ENCODE measurements at places on chromosomes 16 and 17.

GRCh38 chr17:7644775-7645174 is 6.0 kb upstream of the ATP1B2 start:
- no peak for DNase-seq

GRCh38 chr17:82399601-82400101 is 18.5 kb upstream of the HEXD start:
- DNase-seq = no peak

DNA sequence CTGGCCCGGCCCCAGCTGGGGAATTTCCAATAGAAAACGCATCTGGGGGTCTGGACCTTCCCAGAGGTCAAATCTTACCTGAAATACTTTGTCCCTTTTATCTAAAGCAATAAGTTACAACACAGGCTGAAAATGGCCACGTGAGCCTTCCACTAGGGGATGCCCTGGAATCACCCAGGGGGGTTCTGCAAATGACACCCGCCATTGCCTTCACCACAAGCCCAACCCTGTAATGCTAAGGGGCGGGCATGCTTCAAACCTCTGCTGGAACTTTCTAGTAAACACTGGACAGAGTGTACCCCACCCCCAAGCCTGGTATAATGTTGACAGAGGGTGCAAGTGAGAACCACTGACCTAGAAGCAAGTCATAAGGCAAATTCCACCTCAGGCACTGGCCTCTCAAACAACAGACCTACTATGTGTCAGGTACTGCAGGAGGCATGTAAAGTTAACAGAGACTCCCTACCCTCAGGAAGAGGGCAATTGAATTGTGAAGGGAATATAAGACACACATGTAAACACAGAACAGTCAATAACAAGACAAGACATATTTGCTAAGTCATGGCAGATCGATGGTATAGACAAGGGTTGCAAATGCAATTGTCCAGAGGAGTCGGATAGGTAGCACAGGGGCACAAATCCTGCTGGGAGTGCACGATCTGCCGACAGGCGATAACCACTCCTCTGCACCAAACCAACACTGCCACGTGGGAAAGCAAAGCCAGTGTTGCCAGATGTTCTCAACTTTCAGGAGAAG is 59.0 kb downstream of the ARHGAP17 start:
- DNase-seq = no peak

DNA sequence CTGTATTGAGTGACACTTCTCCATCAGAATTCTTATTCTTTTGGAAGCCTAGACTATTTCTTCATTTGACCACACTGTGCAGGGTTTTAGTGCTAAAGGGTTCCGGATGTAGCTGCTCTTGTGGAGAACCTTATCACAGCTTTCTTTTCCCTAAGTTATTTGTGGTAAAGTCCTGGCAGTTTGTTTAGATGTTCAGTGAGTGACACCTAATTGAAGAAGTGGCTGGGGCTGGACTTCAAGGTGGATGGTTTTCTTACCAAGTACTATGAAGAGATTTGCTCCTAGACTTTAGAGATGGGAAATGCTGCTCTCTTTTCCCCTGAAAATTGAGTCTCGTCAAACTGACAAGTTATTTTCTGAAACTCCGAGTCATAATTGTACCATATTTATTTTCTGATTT is 144.0 kb upstream of the TBX2 start:
- DNase-seq = no peak

GRCh38 chr16:80704751-80705505 is 99.5 kb downstream of the CDYL2 start:
- no peak for DNase-seq

- DNase-seq = no peak
Observed at GRCh38 chr17:77396610-77397009, 255.8 kb downstream of the SEC14L1 start.

- DNase-seq = no peak
Observed at GRCh38 chr16:48394355-48394703, 9.1 kb upstream of the SIAH1 start.

DNA sequence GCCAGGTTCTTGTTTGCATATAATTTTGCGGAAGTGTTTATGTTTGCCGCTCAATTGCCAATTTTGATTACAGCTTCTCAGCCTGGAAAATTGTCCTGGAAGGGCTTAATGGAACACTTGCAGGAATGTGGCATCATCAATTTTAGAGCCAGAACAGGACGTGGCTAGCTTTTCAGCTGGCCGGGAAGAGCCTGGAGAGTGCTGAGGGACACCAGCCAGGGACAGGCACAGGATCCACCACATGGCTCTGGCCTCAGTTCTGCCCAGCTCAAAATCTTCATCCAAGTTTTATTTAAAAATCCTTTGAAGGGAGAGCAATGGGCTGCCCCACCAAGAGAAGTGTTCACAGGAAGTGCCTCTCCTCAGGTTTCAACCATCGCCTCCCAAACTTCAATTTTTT is 287.2 kb upstream of the HSBP1 start:
- no peak for DNase-seq

- DNase-seq = no peak
Observed at GRCh38 chr17:69187294-69187693, 41.3 kb downstream of the ABCA10 start.

DNA sequence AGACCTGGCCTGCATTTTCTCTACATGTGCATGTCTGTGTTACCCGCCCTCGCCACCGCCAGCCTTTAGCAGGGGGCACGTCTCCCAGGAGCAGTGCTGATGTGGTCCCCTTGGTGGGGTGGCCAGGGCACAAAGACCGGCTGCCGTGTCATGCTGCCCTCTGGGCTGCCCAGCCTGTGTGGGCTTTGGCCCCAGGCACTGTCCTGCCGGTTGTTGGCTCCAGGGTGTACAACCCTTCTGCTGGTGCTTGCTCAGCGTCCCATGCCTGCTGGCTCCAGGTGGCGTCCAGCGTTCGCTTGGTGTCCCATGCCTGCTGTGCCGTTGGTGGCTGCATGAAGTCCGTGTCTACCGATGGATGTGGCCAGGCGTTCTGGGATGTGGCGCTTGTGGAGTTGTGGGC is 4.1 kb downstream of the BAIAP2 start:
- no peak for DNase-seq

- DNase-seq = no peak
Observed at GRCh38 chr16:6891496-6891895, 441.1 kb upstream of the RBFOX1 start.

GRCh38 chr16:69936751-69937211 is 14.4 kb upstream of the CLEC18A start:
- no peak for DNase-seq

DNA sequence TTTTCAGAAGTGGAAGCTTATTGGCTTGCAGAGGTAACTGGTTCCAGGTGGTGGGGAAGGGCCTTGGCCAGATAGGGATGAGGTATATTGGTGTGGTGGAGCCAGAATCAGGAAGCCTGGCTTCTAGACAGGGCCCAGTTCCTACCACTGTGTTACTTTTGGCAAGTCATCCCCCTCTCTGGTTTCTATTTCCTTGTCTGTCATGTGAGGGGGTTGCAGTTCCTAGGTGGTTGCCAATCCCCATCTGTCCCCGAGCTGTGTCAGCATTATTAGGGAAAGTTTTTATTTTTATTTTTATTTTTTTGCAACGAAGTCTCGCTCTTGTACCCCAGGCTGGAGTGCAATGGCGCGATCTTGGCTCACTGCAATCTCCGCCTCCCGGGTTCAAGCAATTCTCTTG is 3.0 kb downstream of the SMCR8 start:
- no peak for DNase-seq

DNA sequence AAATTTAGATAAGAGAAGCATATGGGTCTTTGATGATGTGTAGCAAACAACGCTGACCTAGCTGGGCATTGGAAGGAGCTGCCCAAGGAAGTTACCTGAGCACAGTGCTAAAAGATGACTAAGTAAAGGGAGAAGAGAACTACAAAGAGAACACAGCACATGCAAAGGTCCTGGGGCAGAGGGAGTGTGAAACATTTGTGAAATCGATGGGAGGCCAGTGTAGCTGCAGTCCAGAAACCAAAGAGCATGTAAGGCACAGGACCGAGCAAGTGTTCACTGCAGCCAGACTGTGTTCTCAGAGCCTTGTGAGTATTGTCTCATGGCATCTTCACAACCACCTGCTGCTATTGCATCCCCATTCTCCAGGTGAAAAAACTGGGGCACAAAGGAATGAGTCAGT is 44.9 kb downstream of the ARHGAP27 start:
- no peak for DNase-seq

- peak; percentile 90 for DNase-seq
Observed at GRCh38 chr17:30104575-30105339, 11.9 kb upstream of the NSRP1 start.

DNA sequence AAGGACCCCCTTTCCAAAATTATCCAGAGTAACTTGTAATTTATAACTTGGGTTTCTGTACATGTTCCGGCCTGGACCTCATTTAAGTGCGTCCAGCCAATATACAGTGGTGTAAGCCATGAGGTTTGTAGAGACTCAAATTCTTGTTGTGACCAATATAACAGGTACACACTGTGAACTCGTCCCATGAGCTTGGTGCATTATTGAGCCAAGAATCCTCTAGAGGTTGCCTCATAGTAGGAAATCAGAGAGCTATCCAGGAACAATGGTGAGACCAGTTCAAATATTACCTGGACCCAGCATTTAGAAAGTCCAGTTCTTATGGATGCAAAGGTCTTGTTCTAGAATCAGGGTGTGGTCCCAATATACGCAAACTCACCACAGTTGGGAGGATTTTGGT is 138.2 kb downstream of the NPIPB5 start:
- no peak for DNase-seq

DNA sequence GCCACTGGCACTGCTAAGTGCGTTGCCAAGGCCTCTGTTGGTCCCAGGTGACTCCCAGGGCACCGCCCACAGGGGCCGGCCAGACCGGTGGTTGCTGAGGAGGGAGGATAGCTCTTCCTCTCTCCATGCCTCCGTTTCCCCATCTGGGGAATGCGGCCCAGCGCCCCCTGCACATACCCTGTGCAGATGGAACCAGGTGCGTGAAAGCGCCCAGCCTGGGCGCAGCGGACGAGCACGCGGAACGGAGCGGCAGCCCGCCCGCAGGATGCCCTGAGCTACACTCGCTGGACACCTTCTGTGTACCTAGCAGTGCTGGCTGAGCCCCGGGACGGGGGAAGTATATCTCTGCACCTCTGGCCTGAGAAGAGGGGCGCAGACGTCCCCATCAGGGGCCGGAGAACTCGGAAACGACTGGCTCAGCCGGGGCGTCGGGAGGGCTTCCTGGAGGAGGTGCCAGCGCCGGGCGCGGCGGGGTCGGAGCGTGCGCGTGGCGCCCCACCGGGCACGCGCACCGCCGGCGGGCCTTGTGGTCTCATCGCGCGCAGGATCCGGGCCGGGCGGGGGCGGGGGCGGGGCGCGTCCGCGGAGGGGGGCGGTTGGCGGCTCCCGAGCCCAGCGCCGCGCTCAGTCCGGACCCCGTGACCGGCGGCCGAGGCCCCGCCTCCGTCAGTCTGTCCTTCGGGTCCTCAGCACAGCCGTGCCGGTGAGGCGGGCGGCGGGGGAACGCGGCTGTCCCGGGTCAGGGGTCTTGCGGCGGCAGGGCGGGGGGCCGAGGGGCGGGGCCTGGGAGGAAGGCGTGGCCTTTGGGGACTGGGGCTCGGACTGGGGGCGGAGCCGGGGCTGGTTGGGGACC is at the start of the genes CCDC78 and HAGHL:
TSS of gene CCDC78 (minus strand) at position 6 of the 853 bp plus-strand sequence. CDS start 76 bp downstream, outside the sequence.
TSS of gene HAGHL (plus strand) at position 669 of the 853 bp plus-strand sequence. CDS start 404 bp downstream, outside the sequence.
- peak; percentile 75 for DNase-seq

DNA sequence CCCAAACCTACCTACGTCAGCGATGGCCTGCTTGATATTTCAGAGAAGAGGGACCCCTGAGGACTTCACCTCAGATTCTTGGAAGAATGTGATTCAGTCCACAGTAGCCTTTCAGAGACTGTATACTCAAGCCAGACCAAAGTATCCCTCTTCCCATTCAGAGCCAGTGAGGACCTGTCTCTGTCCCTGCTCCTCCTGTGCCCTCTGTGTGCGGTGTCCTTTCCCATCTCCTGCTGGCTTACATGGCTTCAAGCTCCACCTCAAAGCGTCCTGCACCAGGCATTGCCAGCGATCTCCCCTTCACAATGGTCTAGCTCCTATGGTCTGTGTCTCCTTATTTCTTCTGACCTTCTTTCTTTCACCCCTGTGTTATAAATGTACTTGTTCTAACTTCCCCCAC is 39.5 kb upstream of the HLF start:
- DNase-seq = no peak

DNA sequence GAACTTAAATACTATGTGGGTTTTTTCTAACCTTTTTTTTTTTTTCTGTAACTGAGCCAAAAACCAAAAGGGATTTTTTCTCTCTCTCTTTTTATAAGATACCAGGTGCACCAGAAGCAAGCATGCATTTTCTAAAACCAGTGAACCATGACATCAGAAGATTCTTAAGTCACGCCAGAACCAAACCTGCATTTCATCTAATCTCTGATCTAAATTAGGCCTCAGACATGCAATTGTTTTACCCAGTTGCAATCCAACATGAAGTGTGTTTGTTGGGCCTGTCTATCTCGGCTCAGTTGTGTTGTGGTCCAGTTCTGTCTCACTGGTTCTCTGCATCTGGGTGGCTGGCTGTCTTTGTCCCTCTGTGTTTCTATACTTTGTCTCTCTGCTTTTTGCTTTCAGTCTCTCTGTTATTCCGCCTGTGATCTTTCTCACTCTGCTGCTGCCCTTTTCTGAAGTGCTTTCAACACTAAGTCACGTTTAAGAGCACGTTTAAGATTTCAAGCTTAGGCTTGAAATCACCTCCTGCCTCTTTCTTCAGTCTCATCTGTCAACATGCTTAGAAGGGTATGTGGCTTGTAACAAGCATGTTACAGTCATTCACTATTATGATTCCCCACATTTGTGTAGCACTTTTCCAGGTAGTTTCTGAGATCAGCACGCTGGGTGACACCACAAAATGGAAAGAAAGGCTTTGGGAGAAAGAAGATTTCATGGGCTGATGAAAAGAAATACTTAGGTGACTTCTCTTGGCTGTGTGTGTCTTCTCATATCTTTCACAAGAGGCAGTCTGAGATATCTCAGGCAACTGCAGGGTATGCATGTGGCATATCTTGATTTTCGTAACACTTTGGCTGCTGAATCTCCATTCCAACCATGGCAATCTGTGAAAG is 488.9 kb downstream of the SHISA9 start:
- no peak for DNase-seq

DNA sequence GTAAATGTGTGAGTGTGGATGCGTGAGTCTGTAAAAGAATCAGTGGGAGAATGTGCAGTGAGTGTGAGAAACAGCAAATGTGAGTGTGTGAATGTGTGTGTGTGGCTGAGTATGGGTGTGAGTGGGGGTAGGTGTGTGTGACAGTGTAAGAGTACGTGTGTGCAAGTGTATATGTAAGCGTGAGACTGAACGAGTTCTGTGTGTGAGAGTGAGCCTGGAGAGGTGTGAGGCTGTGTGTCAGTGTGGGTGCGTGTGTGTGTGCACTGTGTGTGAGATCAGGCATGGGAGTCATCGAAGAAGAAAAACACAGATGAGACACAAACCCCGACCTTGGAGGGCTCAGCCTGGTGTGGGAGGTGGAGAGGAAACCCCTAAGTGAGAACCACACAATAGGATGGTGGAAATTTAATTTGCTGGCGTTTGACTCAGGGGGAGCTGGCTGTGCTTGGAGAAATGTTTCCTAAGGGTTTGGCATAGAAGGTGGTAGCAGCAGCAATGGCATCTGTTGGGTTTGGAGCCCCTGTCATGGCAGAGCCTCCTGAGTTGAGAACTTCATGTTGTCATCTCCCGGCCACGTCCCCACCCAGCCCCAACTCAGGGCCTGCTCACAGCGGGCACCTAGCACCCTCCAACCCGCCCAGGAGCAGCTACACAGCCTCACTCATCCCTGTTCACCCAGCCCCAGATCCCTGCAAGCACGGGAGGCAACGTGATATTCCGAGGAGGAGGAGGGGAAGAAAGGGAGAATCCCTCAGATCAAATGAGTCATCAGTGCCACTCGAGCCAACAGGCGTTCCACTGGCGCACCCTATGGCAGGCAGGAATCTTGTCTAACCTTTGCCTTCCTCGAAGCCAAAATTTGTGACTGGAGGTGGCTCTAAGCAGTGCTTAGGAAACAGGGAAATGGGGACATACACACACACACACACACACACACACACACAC is 14.3 kb upstream of the NUBP1 start:
- DNase-seq = no peak

All from erythroblast (primary cell).